K562 (cell line): ENCODE measurements at places on chromosomes 12 and 14. TPM values are rescaled to one million over a fixed set of nuclear protein-coding genes. Genes with fewer than 3 reads are reported as not detected.
A peak's percentile ranks its signal among the peaks of the same experiment; 100 is the strongest.

The TIGAR gene
- polyA plus RNA-seq: 0.04 and 0.53 TPM in 2 replicates

The DAO gene
- polyA plus RNA-seq: not detected in 2 replicates

The ANHX gene
- not detected in 2 replicates for polyA plus RNA-seq

The ABHD4 gene
- 5.5 and 6.6 TPM in 2 replicates for polyA plus RNA-seq

The GNB3 gene
- polyA plus RNA-seq: 2.9 and 6.1 TPM in 2 replicates

The CBLN3 gene
- polyA plus RNA-seq: 0.05 and 0.27 TPM in 2 replicates

The ENDOU gene
- polyA plus RNA-seq: not detected in 2 replicates

DNA sequence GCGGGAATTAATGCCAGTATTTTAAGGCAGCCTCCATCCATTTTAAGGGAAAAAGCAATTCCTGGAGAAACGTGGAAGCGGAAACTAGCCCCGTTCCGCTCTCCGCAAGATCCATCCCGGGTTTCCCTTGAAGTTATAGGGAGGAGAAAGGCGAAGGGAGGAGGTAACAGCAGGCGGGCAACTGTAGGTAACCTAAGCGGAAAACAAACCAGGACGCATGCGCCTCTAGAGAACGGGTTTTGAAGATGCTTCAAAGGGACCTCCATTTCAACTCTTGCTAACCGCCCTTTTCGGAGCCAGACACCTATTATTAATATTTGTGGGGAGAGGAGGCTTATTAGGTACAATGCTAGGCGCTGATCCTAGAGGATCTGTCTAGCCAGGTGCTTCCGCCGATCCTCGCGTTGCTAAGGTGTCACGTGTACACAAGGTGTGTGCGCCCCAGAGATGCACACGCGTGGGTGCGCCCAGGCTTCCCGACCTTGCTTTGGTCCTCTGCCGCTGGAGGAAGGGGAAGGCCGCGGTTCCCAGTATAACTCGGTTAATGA is 6.2 kb downstream of the TBX5 start:
- peak; percentile 32 for DNase-seq

DNA sequence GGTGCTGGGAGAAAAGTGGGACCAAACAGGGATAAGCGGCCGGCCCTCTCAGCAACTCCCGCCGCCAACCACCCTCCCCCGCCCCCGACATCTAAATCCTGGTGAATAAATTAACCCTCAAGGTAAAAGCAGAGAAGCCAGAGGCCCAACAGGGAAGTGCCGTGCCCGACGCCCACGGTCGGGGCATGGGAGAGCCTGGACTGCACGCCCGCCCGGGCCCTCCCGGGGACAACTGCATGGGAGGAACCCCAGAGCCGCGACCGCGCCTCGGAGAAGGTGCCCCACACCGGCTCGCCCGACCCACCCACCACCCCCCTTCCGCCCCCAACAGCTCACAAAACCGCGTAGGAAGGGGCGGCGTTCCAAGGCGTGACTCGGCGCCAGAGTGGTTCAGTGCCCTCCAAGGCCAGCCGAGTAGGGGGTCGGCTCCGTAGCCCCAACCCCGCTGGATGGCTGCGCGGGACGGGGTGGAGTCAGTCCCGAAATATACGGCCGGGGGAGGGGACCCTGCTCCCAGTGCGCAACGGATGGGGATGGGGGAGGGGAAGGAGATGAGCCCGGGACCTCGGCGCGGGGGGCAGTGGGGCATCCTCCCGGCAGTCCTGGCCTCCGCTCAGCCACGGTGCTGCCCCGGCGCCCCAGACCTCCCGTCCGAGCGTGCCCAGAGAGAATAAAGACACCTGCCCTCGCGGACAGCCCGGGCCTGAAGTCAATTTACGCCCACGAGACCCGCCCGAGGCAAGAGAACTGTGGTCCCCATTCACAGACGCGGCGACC is 732 bp downstream of the SLC25A29 start:
- DNase-seq: peak; percentile 44

GRCh38 chr12:97275256-97275655 is 187.3 kb upstream of the RMST start:
- no peak for DNase-seq

GRCh38 chr12:127235761-127236160 is 1031.2 kb upstream of the TMEM132C start:
- no peak for DNase-seq

GRCh38 chr14:60061371-60061770 is 30.4 kb upstream of the PCNX4 start:
- no peak for DNase-seq

DNA sequence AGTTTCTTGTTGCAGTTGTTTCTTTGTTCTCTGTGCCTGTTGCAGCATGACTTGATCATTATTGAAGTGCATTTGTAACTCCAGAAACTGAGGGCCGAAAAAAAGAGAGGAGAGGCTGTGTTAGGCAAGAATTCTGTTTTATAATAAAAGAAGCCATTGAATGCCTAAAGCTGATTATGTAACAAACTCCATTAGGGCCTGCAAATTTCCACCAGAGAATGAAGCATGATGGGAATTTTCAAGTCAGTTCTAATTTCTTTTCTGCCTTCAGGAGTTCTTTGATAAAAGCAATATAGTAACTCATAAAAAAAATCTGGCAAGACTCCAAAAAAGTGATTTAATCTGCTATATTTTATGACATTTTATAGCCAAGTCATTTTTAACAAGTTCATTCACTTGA is 156.7 kb upstream of the RASSF8 start:
- DNase-seq: no peak

DNA sequence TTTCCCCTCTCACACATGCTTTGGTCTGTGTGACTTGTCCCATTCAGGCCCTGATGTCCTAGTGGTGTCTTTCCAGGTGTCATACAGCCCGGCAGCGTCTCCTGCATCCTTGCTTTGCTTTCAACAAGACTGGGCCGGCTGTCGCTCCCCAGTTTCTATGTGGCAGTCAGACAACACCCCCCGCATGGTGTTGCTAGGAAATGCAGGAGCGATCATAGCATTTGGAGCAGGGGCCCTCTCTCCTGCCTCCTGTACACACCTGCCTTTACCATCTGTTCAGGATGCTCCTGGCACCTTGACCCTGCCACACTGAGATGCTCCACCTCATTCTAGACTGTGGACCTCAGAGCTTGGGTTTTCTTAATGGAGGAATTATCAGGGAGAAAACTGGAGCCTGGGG is 29.5 kb downstream of the CACNA1C start:
- DNase-seq: no peak

DNA sequence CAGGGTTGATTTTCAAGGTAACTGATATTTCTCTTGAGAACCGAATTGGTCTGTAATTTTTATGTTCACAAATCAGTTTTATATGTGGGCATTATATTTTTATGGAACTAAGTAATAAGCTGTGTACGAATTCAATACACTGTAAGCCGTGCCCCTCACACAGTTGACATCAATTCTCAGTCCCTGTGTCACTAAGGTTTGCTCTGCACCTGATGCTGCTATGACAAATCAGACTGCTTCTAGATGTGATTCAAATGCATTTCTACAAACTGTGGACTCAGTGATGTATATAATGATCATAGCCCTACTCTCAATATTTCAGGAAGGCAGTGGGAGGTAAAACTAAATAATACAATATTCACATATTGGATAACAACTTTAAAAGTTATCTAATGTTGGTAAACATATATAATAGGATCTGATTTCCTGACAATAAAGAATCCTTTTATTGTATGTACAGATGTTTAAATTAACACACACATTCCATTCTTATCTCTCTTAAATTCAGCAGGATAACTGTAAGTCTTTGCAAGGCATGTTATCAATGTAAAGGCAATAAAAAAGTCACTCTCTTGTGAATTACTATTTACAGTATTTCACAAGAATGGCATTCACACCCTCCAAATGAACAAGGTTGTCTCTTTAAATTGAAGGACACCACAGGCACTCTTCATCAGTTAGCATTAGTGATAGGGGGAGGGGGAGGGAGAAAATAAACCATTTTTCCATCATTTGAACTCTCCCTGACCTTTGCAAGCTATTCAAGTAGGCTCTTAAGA is 87.2 kb upstream of the SOX5 start:
- no peak for DNase-seq

GRCh38 chr12:89768586-89769482 is 60.2 kb upstream of the ATP2B1 start:
- no peak for DNase-seq

GRCh38 chr12:45989287-45989686 is 1.1 kb downstream of the SCAF11 start:
- no peak for DNase-seq

GRCh38 chr12:10453156-10453555 is at the start of gene KLRC1:
TSS of gene KLRC1 (minus strand) at chr12:10453377. CDS start at chr12:10451156, 2,221 bp downstream.
- no peak for DNase-seq
